ENCODE measurements at places on chromosomes 16 and 17.

DNA sequence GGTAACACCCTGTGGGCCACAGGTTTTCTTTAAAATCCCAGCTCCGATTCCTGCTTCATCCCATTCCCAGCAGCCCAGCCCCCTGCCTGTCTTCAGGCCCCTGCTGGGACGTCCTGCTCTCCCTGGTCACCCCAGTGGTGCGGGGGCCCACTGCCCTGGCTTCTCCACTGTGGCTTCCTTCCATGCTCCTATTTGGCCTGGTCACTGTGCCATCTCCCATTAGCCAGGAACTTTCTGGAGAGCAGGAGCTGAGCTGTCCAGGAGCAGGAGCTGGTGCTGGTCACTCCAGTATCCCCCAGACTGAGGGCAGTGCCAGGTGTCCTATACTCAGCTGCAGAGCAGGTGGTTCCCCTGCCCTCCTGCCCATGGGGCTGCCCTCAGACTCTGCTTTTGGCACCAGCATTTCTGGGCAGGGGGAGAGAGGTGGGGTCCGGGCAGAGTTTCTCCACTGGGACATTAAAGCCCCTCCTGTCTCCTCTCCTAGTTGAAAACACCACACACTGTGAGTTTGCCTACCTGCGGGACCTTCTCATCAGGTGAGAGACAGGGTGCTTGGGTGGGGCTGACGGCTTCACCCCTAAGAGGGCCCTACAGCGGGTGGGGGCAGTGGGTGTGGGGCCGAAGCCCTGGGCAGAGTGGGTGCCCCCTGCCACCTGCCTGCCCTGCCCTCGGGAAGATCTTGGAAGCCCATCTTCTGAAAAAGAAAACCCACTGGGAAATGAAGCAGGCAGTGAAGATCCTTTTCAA, 356.2 kb downstream of the SEC14L1 start:
- DNase-seq = no peak

GRCh38 chr17:49522357-49522890, 27.3 kb downstream of the NGFR start:
- DNase-seq = no peak

DNA sequence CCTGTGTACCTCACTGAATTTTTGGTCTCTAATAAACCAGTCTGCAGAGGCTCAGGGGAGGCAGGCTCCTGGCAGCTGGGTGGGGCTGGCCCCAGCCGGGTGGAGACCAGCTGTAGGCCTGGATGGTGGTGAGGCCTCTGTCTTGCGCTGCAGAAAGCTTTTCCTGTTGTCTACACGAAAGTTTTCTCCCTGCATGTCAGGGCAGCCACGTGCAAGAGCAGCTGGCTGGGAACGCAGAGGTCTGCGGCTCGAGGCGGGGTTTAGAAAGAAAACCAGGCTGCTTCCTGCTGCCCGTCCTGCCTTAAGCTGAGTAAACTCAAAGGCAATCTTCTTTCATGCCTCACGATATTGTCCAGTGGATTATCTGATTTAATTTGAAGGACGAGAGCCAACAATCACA, 2.4 kb downstream of the SERPINF1 start:
- no peak for DNase-seq

GRCh38 chr17:77657839-77658238, 300.7 kb upstream of the TNRC6C start:
- DNase-seq = no peak

- no peak for DNase-seq
Measured at GRCh38 chr16:24906199-24906808, 60.5 kb downstream of the SLC5A11 start.

DNA sequence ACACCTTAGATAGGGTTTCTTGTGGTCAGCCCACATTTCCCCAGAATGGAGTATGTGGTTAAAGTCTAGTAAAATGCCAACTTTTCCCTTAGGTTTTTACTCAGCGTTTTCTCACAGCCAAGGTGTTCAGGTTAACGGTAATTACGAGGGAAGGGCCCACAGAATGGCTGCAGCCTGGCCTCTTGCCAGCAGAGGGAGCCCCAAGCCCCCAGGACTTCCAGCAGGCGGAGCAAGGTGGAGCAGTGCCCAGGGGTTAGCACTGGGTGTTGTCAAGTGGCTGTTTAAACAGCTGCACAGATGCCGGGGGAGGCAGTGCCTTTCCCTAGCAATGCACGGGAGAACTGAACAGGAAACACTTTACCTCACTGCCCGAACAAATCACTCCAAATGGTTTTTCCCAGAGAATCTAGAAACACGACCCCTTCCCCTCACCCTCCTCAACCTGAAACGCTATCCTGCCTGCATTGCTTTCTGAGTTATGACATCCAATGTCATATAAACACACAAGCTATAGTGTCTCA, 6.6 kb downstream of the PHB1 start:
- peak; percentile 48 for DNase-seq

GRCh38 chr17:7848131-7848579, 6.7 kb upstream of the TMEM88 start:
- no peak for DNase-seq

- no peak for DNase-seq
Measured at GRCh38 chr16:19168371-19169081, 486 bp downstream of the SYT17 start.

GRCh38 chr16:10737068-10737625, 6.5 kb upstream of the NUBP1 start:
- no peak for DNase-seq

- no peak for DNase-seq
Measured at GRCh38 chr16:85145734-85146531, 33.7 kb upstream of the CIBAR2 start.

DNA sequence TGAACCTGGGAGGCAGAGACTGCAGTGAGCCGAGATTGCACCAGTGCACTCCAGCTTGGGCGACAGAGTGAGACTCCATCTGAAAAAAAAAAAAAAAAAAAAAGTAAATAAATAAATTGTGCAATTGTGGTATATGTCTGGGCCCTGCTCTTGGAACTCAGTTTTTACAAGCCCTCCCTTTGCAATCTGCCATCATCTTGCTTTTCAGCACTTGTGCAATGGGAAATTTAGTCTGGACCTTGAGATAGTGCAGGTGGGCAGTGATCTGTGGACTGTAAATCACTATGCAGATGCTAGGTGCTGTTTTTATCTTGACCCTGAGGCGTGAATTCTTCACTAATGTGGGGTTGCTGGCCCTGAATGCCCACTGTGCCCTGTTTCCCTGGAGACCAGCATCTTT, 6.5 kb upstream of the RAP1GAP2 start:
- DNase-seq = no peak

- no peak for DNase-seq
Measured at GRCh38 chr16:3825940-3826339, 54.6 kb downstream of the CREBBP start.

DNA sequence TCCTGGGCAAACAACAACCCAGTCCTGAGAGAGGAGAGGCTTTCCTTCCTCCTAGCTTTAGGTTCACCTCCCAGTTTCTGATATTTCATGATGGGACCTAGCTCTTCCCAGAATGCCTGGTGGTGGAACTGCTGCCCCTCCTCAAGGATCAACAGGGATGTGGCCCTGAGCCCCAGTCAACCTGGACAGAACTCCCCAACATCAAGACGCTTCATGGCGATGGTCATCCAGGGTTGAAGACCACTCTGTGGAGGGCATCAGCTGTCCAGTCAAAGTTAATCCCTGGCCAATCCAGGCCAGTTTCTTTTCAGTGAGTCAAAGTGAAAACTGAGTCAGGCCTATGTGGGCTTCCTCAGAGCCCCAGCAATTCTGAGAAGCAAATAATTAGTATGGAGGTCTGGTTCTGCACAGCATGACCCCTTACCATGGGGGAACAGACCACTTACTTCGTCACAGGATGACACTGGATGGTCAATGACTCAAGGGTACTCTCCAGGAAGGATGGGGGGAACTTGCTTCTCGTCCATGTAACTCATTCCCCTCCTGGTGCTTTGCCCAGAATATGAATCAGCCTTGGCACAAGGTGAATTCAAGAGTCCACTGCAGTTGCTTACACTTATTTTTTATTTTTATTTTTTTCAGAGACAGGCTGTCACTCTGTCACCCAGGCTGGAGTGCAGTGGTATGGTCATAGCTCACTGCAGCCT, 14.7 kb upstream of the XYLT2 start:
- no peak for DNase-seq

GRCh38 chr17:7727886-7728285, 10.3 kb downstream of the DNAH2 start:
- no peak for DNase-seq

DNA sequence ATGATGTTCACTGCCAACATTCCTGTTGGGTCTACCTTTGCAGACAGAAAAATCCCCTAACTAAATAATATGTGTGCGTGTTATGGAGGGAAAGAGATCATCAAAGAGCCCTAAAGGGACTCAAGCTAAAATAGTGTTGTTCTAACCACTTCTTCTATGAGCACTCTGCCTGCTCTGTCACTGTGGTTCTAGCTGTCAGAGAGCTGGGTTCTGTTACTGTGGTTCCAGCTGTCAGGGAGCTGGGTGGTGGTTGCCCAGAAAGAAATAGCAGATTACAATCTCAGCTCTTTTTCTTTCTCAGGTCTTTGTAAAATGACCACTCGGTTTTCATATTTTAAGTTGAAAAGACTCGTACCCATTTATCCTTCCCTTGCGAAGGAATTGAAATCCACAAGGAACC, 176.3 kb downstream of the HS3ST3A1 start:
- no peak for DNase-seq

DNA sequence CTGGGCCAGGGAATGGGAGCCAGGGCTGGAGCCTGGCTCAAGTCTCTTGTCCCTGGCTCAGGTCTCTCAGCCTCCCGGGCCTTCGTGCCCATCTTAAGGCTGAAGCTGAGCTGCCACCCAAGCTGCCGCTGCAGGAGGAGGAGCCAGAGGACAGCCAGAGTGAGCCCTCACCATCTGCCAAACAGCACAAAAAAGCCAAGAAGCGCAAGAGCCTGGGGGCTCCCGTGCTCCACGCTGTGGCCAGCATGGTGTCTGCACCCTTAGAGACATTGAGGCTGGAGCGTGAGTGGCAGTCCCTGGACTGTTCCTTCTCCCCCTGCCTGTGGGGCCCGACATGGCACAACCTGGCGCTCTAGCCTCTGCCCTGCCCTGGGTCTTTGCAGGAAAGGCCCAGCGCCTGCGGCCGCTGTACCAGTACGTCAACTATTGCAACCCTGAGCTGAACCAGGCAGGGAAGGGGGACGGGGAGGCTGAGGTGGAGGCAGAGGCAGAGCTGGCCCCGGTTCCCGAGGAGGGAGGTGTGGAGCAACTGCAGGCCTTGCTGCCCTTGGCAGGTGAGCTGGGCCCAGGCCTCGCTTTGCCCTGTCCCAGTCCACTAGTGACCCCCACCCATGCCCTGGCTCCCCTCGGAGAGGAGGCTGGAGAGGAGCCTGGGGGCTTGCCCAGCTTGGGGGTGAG, 1.3 kb downstream of the C16orf86 start:
- no peak for DNase-seq

DNA sequence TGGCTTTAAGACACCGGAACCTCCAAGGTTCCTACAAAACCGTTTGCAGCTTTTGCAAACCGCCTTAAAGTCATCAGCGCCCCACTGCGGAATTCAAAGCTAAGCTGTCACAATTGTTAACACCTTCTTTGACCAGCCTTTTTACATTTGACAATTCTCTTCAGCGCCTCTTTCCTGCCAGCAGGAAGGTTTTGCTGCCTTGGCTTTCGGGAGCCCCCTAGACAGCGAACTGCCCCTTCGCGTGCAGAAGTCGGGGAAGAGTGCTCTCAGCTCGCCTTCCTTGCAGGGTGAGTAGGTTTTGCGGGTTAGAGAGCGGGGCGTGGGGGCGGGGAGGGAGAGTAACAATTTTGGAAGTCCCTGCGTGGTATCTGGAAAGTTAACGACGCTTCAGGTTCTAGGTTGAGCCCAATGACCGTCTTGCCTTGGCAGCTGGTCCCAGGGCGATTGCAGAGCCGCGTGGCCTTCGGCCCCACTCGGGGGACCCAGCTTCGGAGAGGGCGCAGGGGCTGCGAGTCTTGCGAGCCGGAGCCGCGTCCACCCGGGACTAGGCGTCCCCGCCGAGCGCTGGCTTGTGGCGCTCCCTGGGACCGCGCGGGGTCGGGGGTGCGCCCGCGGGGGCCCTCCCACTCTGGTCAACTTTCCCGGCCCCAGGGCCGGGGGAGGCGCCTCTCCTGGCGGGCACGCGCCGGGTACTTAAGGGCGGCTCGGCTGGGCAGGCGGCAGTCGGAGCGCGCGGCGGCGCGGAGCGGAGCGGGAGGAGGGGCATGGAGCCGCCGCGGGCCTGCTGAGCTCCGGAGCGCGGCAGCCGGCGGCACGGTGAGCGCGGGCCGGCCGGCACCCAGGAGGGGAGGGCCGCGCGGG, at the start of gene HAS3:
Gene HAS3 (plus strand): TSS at position 153 of the 861 bp plus-strand sequence. CDS start 3,743 bp downstream, outside the sequence.
- no peak for DNase-seq

GRCh38 chr17:77508047-77508715, 367.4 kb downstream of the SEC14L1 start:
- no peak for DNase-seq

DNA sequence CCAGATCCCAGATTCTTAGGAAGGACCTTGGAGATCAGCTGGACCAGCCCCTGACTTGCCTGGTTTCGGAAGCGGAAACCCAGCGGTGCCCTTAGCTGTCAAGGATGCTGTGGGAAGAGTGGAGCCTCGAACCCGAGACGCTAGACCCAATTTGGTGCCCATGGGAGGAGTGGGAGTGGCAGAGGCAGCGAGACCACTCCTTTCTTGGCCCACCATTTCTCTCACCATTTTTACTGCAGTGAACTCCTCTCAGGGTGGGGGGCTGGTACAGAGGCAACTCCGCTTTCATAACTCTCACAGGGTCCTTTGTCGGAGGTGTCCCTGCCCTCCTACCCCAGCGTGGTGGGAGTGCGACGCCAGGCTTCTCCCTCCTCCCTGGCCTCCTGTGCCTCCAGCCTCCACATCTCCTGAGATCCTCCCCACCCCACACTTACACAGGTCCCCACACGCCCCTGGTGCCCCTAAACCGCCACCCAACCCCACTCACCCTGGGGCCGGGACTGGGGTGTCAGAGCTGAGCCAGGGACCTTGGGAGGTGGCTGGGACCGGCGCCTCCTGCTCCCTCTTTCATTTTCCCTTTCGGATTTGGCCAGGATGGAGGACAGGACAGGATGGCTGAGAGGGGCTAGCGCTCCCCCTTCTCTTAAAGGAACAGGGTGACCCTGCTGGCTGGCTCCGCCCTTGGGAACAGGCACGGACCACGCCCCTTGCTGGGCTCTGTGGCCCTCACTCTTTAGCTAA, at the start of gene GJD3:
Gene GJD3 (minus strand): TSS at position 617 of the 741 bp plus-strand sequence. CDS start 922 bp downstream, outside the sequence.
- DNase-seq = no peak

DNA sequence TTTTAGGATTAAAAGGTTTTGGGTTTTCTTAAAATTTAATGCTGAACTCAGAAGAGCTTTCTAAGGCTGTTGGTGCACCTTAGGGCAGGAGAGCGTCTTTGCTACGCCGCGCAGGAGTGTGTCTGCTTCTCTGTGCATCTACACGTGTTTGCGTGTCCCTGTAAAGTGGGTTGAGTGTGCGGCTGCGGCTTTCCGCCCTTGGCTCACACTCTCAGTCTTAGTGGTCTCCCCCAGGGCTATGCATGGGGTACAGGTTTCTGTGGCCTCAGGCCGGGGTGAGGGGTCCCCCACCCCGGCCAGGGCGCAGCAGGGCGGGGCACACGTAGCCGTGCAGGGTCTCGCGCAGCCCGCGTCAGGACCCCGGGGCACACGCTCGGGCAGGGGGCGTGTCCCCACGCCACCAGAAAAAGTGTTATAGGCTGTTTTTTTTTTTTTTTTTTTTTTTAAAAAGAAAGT, 727 bp upstream of the TENT4B start:
- peak; percentile 66 for DNase-seq

Measured in activated gamma-delta T cell (primary cell).